ENCODE measurements at places on chromosomes 3 and 15.

DNA sequence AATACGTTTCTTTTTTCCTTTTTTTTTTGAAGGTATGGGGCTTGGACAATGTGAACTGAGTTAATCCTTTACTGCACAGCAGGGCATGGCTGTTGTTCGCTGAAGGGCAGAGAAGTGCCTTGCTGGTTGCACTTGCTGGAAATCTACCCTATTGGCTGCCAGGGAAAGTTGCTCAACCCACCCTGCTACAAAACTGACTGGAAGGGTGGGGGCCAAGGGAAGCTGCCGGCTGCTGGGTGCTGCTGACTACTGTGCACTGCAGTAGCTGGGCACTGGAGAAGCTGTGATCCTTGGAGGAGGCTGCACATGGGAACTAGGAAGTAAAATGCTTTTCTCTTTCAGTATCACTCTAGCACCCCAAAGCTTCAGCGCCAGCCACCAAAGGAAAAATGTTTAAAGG lies 70.5 kb downstream of the ETV5 start:
- DNase-seq = no peak

DNA sequence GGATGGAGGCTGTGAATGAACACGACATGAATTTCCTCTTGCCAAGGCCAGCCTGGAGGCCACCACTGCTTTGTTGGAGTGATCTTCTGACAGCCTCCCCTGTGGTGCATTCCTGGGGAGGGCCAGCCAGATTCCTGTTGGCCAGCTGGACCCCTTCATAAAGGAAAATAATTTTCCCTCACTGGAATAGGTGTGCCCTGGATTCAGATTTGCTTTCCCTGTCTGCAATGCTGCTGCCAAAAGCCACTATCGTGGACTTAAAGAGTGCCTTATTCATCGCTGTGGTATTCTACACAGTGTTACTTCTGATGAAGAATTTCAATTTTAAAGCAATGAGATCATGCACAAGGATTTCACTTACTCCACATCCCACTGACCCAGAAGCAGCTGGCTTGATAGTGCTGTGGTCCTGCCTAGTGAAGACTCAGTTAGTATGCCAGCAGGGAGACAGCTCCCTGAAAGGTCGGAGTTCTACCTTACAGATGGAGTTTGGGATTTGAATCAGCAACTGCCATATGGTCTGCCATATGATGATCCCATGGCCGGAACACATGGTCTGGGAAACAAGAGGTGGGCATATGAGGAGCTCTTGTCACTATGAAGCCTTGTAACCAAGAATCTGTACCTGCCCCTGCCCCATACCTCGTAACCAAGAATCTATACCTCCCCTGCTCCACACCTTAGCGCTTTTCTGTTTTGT lies 145.2 kb downstream of the KLF13 start:
- peak; percentile 90 for DNase-seq

- no peak for DNase-seq
Measured at GRCh38 chr15:83474578-83474977, 27.4 kb downstream of the SH3GL3 start.

DNA sequence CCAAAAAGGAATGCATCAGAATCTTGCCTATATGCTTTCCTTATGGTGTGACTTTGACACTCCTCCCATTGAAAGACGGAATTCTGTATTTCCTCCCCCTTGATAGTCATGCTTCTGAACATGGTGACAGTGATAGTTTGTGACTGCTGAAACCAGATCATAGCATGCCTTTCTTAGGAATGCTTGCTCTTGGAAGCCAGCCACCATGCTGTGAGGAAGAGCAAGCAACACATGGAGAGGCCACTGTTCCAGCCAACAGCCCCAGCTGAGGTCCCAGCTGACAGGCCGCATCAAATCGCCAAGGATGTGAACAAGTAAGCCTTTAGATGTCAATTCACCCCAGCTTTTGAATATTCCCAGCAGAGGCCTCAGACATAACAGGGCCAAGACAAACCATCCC lies 100.1 kb downstream of the IGF2BP2 start:
- peak; percentile 78 for DNase-seq

DNA sequence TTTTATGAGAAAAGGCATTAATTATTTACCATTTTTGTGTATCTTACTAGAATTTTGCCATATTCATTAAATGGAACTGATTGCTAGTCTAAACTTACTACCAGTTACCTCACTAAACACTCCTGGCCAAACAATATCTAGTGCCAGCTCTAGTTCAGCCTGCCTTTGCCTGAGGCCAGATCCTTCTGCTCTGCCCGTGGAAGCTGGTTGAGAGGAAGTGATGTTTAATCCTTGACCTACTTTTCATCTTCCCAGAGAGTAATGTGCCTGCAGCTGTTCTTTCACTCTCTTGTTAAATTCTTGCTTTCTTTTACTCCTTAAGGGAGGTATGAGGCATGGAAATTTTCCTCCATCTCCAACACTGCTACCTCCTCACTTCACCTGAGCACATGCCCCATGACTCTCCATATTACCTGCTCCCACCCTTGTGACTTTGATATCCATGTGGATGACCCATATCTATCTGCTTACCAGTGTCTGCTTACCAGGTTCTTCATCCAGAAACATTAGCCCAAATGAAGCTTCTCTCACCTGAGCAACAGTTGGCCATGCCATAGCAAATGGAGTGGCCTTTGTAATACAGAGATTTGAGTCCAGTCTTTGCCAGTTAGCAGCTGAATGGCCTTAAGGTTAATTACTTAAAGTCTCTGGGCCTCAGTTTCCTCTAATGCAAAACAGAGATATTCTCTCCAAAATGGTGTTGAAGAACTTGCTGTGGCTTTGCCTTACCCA lies 53.4 kb downstream of the UBE2E1 start:
- DNase-seq = no peak

DNA sequence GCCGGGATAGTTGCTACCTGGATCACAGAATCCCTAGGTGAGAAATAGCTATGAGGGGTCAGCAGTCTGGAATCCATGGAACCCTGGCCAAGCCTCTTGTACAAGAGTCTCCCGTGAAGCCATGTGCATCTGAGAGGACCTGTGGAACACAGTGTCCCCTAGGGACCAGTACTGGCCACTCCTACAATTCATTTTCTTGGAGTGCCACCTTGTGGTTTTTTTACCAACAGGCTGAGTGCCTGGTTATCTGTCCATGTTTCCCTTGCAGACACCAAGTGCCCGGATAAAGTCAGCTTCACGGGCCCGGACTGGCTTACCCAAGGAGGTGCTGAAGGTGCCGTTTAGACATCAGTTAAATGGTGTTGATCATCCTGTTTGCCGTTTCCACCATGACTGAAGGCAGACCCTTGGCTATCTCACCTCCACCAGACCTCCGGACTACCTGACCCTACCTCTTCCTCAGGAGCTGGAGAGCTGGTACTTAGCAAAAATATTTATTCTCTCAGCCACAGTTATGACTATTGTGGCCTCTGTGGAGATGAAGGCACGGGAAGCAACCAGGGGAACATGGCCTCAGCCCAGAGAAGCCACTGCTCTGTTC lies 93.9 kb downstream of the RBPMS2 start:
- DNase-seq = peak; percentile 54

DNA sequence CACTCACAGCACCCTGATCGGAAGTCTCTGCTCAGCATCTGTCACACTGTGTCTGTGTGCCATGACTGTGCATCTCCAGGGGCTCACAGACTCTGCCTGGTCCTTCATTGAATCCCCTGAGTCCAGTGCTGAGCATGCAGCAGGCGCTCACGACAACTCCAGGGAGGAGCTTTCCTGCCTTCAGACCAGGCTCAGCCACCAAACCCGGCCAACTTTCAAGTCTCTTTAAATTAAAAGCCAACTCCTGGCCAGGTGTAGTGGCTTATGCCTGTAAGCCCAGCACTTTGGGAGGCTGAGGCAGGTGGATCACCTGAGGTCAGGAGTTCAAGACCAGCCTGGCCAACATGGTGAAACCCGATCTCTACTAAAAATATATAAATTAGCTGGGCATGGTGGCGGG lies 24.2 kb downstream of the GRAMD2A start:
- no peak for DNase-seq

DNA sequence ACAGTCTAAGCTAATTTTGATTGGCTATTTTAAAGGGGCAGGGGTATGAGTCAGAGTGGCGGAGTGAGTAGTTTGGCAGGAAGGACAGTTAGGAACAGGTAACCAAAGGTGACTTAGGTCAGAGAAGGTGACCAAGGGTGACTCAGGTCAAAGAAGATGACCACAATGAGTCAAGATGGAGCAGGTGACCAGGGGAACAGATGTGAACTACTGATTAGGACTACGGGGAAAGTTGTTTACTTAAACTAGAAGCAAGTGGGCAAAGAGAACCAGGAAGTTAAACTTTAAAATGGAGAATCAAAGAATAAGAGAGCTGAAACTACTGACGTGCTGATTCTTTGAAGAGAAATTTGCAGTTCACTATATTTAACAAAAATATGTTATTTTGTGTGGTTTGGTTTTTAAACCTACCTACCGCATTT lies 14.1 kb upstream of the CA12 start:
- DNase-seq = no peak

- DNase-seq = peak; percentile 48
Measured at GRCh38 chr3:160150525-160150924, 74.7 kb upstream of the C3orf80 start.

DNA sequence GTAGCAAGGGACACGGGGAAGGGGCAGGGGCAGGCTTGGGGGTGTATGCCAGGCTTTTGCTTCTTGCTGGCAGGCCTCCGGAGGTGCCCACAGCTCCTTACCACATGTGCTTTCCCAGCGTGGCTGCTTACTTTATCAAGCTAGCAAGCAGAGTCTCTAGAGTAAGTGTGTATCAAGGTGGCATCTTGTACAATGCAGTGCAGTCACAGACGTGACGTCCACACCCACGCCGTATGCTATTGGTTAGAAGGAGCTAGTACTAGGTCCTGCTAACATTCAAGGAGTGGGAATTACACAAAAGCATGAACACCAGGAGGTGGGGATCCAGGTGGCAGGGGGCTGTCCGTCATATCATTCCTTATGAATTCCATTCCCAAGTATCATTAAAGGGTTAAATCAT lies 15.3 kb upstream of the AGBL1 start:
- no peak for DNase-seq

DNA sequence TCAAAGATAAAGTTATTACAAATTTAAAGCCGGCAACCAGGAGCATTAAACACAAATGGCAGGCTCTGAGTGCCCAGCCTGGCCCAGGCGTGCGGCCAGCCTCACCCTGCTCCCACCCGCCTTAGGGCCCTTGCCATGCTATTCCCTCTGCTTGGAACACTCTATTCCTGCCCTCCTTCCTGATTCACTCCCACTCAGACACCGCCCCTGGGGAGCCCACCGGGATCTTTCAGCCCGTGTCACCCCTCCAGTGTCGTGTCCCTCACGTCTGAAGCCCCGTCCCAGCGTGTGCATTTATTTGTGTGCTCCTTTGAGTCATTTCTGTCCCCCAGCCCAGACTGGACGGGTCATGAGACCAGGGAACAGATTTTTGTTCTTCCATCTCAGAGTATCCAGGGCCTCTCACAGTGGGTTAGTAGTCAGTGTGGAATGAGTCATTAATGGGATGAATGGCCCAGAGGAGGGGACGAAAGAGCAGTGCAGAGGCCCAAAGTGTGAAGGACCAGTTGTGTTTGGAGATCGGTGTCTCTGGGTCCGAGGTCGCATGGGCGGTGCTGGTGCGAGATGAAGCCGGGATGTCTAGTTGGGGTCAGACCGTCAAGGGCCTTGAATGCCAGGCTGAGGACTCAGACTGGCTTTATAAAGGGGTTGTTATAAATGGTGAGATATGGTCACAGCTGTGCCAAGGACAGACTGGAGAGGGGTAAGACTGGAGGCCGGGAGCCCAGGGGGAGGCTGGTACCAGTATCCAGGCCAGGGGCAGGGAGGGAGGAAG lies 58.9 kb upstream of the SLC6A6 start:
- no peak for DNase-seq

DNA sequence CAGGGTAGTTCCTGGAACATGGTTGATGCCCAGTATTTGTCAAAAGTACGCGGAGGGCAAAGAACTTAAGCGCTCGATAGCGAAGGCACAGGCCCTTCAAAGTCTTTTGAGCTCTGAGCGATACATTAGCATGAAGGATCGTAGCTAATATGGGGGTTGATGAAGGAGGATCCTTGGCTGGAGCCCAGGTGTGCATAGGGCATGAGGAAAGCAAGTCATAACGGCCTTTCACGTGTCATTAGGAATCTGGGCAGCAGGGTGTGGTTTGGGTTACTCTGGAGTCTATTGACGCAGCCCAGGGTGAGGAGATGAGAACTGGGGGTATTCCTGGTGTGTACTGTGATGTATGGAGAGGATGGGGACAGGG lies 31.7 kb downstream of the SPINK8 start:
- peak; percentile 23 for DNase-seq

DNA sequence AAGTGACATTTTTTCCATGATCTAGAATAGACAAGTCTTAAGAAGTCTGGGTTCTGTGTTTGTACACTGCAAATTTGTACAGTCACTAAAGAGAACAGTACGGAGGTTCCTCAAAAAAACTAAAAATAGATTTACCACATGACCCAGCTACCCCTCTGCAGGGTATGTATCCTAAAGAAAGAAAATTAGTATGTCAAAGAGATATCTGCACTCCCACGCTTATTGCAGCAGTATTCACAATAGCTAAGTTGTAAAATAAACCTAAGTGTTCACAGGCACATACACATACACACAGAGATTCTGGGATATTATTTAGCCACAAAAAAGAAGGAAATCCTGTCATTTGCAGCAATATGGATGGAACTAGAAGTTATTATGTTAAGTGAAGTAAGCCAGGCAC lies 120.4 kb downstream of the ZIC1 start:
- no peak for DNase-seq

- DNase-seq = peak; percentile 95
Measured at GRCh38 chr3:54965746-54966145, 37.9 kb upstream of the LRTM1 start.

DNA sequence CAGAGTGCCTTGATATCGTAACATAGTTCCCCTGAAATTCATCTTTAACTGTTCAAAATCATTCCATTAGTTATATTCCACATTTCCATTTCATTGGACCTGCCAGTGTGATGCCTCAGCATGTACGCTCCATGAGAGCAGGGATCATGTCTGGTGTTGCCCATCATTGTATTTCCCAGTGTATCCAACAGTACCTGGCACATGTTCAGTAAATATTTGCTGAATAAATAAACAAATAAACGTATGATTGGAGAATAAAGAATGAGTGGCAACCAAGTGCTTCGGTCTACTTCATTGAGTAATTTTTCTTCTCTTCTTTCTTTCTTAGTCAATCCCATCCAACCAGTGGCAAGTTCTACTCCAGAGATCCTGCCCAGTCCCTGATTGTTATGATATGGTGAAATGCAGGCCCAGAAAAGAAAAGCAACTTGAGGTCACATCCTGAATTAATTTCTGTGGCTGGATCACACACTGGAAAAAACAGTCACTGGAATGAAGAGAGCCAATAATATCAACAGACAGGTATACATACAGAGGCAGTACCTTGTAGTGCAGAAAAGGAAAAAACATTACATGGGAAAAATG lies 101.2 kb downstream of the PLCH1 start:
- no peak for DNase-seq
